Fibroblast of pulmonary artery (primary cell): ENCODE measurements at places on chromosomes 7 and 10.

DNA sequence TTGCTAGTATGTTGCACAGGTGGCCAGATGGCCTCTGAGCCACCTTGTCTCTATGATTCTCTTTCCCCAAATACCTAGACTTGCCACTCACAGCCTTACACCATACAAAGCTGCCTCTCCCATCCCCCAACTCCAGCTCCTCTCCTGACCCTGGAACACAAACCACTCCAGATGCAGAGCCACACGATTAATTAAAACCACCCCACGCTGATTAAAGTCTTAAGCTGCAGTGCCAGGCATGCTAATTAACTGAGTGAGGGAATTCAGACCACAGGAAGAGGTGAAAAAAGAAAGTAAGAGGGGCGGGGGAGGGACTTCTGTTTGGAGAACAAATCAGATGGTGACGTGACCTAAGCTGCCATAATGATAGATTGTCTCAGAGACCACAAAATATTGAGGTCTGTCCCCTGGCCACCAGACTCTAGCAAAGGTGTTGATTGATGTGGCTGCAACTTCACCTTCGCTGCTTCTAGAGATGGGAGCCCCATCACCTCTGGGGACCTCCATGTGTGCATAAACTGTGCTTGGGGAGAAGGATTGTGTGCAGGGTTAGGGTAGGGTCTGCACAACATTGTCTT is 331.3 kb downstream of the PLXNA4 start:
- no peak for DNase-seq

DNA sequence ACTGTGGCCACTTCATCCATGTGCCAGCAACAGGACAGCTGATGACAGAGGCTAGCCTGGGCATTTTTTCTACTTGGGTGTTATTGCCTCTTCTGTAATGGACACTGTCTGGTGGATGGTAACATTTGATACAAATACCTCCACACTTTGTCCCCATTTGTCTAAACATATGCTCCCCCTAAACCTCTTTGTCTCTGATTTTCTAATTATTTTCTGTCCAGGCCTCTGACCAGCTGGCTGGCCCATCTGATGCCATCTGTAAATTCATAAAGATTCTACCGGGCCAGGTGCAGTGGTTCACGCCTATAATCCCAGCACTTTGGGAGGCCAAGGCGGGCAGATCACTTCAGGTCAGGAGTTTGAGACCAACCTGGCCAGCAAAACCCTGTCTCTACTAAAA is 84.7 kb upstream of the IFRD1 start:
- DNase-seq = no peak

GRCh38 chr10:2700626-2701305 is 366.6 kb upstream of the PFKP start:
- no peak for DNase-seq

DNA sequence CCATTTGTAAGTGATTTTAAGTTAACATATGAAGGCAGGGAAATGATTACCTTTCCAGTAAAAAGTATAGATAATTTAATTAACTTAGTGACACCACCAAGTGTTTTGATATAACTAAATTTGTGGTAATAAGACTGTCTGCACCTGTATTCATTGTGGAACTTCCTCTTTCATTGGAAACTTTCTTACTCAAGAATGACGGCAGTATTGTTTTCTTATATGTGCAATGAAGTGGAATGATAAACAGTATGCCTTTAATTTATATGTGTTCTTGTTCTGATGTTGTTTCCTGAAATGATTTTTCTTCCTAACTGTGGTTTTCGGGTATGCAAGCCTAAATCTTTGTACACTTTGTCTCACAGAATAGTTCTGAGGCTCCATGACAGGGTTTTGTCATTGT is 46.4 kb downstream of the CASD1 start:
- DNase-seq = no peak
